HFFc6 (cell line): ENCODE measurements at places on chromosomes 13 and 19. TPM values are rescaled to one million over a fixed set of nuclear protein-coding genes. Genes with fewer than 3 reads are reported as not detected.

WTIP gene
- total RNA-seq: 28.8 and 30.3 TPM in 2 replicates

SLC1A6 gene
- not detected in 3 replicates for total RNA-seq

DNA sequence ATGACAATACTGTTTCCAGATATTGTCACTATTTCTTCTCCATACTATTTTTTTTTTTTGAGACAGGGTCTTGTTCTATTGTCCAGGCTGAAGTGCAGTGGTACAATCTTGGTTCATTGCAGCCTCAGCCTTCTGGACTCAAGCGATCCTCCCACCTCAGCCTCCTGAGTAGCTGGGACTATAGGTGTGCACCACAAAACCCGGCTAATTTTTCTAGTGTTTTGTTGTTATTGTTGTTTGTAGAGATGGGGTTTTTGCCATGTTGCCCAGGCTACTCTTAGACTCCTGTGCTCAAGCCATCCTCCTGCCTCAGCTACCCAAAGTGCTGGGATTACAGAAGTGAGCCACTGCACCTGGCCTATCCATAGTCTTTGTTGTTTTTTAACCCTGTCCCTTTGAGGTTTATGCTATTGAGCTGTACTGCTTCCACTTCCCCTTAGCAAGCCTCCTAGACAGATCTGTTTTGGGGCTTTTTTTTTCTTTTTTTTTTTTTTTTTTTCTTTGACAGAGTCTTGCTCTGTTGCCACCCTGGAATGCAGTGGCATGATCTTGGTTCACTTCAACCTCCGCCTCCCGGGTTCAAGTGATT, 27.6 kb upstream of the MAP3K10 start:
- peaks cover 7% of the 10 kb centered on the region for H3K4me1 ChIP-seq
- H3K27ac ChIP-seq: peak overlapping the region; percentile 7; the same call in 1 of the 2 replicates
- DNase-seq: no peak
- H3K4me3 ChIP-seq: 0 out of 2 replicates have a peak overlapping the region, but pooled peaks have one; percentile 41

OR7G3 gene
- not detected in 3 replicates for total RNA-seq

PSG11 gene
- total RNA-seq: 0.31 and 0.55 TPM in 2 replicates

DNA sequence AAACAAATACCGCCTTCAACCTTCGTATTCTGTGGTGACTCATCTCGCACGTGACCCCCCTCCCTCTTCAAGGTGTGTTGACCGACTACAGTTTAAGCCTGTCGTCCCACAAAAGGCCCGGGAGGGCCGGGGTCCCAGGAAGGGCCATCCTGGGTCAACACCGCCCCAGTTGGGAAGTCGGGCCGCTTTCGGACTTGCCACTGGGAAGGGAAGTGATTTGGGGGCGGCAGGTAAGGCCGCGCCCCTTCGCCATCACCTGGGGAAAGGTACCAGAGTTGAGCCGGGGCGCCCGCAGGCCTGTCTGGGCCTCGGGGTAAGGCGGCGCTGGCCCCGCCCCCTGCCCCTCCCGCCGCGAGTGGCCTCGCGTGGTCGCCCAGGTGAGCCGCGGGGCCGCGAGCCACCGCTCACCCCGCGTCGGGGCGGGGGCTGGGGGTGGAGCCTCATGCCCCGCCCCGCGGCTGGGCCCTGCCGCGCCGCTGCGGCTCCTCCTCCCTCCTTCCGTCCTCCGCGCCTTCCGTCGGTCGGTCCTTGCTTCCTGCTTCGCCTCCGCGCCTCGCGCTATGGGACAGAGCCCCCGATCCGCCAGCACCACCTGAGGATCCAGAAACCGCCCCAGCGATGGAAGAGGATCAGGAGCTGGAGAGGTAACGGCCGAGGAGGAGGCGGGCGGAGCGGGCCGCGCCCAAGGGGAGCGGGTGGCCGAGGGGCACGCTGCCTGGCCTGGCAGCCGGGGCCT, at the start of gene POLR1D:
Gene POLR1D, plus strand, starts transcription at position 527 of the 736 bp plus-strand sequence. Its CDS starts 92 bp downstream, at position 619.
- H3K4me3 ChIP-seq: peak within 1 kb of the TSS; percentile 97
- H3K27ac ChIP-seq: peak within 1 kb of the TSS; percentile 84
- H3K36me3 ChIP-seq: peaks cover 28% of the 10 kb centered on the region
- H3K4me1 ChIP-seq: peaks cover 53% of the 10 kb centered on the region
- peak; percentile 38 for DNase-seq

ACP5 gene
- total RNA-seq: 1.4 to 2.8 TPM (median 1.6 TPM) in 3 replicates

GRCh38 chr13:94269557-94269956, 209.9 kb downstream of the DCT start:
- no peak overlapping the region for H3K27ac ChIP-seq
- no peak overlapping the region for H3K4me3 ChIP-seq
- peaks cover 29% of the 10 kb centered on the region for H3K4me1 ChIP-seq

- no peak for DNase-seq
- H3K27ac ChIP-seq: no peak overlapping the region
- no peaks in the 10 kb centered on the region for H3K4me1 ChIP-seq
- peaks cover 9% of the 10 kb centered on the region for H3K27me3 ChIP-seq
- H3K36me3 ChIP-seq: no peaks in the 10 kb centered on the region; the same call in 1 of the 2 replicates
Measured at GRCh38 chr19:8069096-8069973, 16.8 kb downstream of the CCL25 start.

GRCh38 chr19:15401397-15401710, 17.4 kb downstream of the AKAP8L start:
- DNase-seq: no peak
- no peak overlapping the region for H3K4me3 ChIP-seq
- no peak overlapping the region for H3K27ac ChIP-seq
- peaks cover 16% of the 10 kb centered on the region for H3K4me1 ChIP-seq
- H3K27me3 ChIP-seq: no peaks in the 10 kb centered on the region; the same call in 1 of the 2 replicates
- peaks cover 20% of the 10 kb centered on the region for H3K36me3 ChIP-seq

DNA sequence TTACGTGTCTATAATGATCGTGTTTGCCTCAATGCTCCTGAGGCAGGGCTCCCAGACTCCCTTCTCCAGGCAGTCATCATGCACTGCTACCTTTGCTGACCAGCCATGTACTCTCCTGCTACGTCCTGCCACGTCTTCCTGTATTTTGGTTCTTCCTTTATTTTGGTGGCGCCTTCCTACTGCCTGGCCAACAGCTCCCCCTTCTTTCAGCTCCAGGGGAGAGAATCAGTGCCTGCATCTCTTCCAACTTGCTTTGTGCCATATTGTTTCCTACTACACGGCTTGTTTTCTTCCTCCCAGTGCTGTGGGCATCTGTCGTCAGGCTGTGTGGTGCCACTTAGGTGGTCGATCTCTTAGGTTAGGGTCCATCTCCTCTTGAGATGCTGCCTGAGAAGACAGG, 96.2 kb downstream of the FGF9 start:
- H3K4me1 ChIP-seq: no peaks in the 10 kb centered on the region
- H3K27me3 ChIP-seq: no peaks in the 10 kb centered on the region
- no peak overlapping the region for H3K27ac ChIP-seq
- H3K4me3 ChIP-seq: no peak overlapping the region
- no peak for DNase-seq
- no peaks in the 10 kb centered on the region for H3K36me3 ChIP-seq

DLL3 gene
- total RNA-seq: 0.27 to 0.33 TPM in 2 of 3 replicates, not detected in the other
